Astrocyte (in vitro differentiated cells and primary cell): ENCODE measurements at places on chromosomes 13 and 19. TPM values are rescaled to one million over a fixed set of nuclear protein-coding genes. Genes with fewer than 3 reads are reported as not detected.
A peak's percentile ranks its signal among the peaks of the same experiment; 100 is the strongest.

GRCh38 chr13:89375839-89376238 is 1704.7 kb downstream of the SLITRK5 start:
- H3K4me3 ChIP-seq, result no peak overlapping the region
- peak; percentile 73 for DNase-seq
- H3K27ac ChIP-seq, result no peak overlapping the region
- no peaks in the 10 kb centered on the region for H3K27me3 ChIP-seq
- no peaks in the 10 kb centered on the region for H3K4me1 ChIP-seq

DNA sequence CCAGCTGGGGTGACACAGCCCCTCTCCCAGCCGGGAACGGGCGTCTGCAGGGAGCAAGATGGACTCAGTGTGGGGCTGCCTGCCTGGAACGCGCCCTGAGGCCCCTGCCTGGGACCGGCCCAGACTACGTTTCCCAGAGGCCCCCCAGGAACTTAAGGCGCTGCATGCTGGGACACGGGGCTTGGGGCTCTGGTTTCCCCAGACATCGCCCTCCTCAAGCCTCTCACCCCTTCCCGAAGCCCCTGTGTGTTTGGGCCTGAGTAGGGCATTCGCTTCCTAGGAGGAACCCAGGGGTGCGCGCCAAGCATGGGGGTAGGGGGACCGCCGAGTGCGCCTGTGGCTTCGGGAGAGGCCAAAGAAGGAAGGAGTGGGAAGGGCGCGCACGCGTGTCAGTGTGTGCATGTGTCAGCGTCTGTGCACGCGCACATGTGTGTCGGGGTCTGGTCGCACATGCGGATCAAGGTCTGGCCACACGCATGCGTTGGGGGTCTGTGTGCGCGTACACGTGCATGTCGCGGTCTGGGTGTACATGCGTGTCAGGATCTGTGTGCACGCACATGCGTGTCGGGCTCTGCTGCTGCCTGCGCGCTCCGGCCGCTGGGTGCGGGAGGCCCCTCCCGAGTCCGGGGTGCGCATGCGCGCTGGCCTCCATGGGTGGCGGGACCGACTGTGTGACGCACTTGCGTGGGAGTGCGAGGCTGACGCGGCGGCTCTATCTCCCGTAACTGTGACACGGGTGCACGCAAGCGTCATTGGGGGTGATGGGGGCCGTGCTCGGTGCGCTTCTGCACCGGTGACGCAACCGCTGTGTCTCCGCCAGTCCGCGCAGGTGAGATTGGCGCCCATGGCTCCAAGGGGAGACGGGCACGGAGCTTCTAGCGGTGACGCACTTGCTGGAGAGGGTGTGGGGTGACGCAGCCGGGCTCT is 16.2 kb downstream of the ZNF331 start:
- no peaks in the 10 kb centered on the region for H3K4me1 ChIP-seq
- H3K4me3 ChIP-seq, result peak overlapping the region; percentile 75
- DNase-seq, result peak; percentile 85
- H3K27ac ChIP-seq, result peak overlapping the region; percentile 76
- no peaks in the 10 kb centered on the region for H3K27me3 ChIP-seq
- no peaks in the 10 kb centered on the region for H3K36me3 ChIP-seq

DNA sequence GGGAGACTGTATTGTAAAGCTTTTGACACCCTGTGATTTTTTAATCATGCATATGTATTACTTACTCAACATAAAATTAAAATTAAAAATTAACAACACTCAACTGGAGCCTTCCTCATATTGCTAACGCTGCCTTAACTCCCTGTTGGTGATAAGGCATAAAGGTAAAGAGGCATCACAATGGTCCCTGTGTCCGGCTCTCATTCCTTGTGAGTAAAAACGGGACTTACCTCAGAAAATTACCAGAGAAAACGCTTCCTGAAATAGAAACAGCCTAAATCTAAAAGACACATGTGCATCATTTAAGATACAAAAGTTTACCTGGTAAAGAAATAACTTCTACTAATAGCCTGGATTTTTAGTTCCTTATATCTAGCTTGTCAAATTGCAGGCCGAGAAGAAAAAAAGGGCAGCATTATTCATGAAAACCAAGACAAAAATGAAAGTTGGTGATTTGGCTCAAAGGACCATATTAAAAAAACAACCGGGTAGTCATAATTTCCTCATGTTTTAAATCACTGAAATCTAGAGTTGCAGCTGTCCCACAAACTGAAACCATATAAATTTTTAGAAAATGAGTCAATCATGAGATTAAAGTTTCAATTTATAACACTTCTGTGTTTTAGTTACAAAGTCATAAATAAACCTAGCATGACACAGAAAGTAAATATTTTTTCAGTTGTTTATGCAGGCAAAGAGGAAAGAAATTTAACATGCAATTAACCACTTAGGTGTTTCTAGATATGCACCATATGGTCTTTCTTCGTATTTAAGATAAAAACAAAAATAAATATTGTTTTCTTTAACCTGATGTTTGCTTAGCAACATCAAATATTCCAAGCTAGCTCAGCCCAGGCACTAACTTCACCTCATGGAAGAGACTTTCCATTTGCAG is 94.7 kb downstream of the MIPEP start:
- H3K4me3 ChIP-seq, result no peak overlapping the region
- H3K27ac ChIP-seq, result peak overlapping the region; percentile 78
- peak; percentile 63 for DNase-seq
- H3K27me3 ChIP-seq, result no peaks in the 10 kb centered on the region
- peaks cover 37% of the 10 kb centered on the region for H3K4me1 ChIP-seq
- H3K36me3 ChIP-seq, result no peaks in the 10 kb centered on the region

- H3K36me3 ChIP-seq, result no peaks in the 10 kb centered on the region
- H3K27ac ChIP-seq, result no peak overlapping the region
- H3K4me3 ChIP-seq, result no peak overlapping the region
- no peaks in the 10 kb centered on the region for H3K27me3 ChIP-seq
- DNase-seq, result no peak
- no peaks in the 10 kb centered on the region for H3K4me1 ChIP-seq
These were observed 15.5 kb upstream of the UGGT2 start for GRCh38 chr13:96068729-96069128.

DNA sequence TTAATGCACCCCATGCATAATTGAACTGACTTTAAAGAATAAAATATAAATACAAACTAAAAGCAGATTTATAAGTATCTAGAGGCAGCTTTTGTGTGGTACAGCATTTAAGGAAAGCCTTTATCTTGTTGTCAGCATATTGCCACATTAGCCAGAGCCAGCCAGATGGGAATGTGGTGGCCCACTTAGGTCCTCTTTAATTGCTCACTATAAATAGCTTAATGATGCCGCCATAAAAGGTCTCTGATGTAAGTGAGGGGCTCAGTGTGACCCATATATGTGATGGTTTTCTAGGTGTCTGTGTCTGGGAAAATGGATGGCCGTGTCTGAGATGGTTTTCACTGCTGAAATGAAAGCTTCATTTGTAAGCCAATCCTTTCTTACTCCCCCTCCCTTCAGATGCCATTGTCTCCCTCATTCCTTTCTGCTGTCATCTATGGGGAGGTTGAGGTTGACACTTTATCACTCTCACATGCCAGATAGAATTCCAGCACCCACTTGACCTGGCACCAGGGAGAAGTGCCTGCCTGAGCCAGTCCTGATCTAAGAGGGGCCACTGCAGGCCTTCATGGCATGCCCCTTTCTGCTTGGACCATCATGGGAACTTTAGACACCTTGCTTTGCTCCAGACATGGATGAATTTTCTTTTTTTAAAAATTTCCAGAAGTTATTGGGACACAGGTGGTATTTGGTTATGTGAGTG is 135.3 kb downstream of the MTUS2 start:
- no peaks in the 10 kb centered on the region for H3K36me3 ChIP-seq
- H3K4me1 ChIP-seq, result no peaks in the 10 kb centered on the region
- no peak for DNase-seq
- H3K4me3 ChIP-seq, result no peak overlapping the region
- no peaks in the 10 kb centered on the region for H3K27me3 ChIP-seq

- no peak for DNase-seq
- no peaks in the 10 kb centered on the region for H3K36me3 ChIP-seq
- peaks cover 10% of the 10 kb centered on the region for H3K4me1 ChIP-seq
- no peak overlapping the region for H3K4me3 ChIP-seq
These were observed 2.2 kb upstream of the RAB11B start for GRCh38 chr19:8387688-8388611.

Gene CCDC61
- 6.6 and 6.7 TPM in 2 replicates for total RNA-seq

Gene GNG8
- not detected in 2 replicates for total RNA-seq

Gene SHISA2
- total RNA-seq, result 5.5 and 6.0 TPM in 2 replicates
